Stimulated activated CD4-positive, alpha-beta T cell treated with anti-CD3 and anti-CD28 coated beads, Interleukin-12 subunit alpha, Interleukin-12 subunit beta, amount 100 ng/mL, for 4 hours (primary cell): ENCODE measurements at places on chromosomes 2 and 18.

DNA sequence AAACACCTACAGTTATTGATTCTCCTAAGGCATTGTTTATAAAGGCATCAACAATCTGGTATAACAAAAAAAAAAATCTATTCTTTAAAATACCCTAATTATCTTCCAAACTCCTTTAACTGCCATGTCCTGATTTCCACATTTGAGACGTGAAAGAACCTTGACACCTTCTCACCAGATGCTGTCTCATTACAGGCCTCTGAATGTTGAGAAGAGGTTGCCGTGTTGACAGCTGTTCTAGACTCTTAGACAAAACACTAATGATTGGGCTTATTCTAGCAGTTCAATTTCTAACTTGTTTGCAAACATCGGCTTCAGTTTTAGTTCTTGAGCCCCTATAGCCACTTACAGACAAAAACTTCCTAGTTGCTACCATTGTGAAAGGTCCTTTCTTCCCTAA is 988.8 kb downstream of the LRP1B start:
- no peak for DNase-seq

GRCh38 chr2:11305958-11306357 is 38.5 kb downstream of the ROCK2 start:
- no peak for DNase-seq

- DNase-seq: no peak
These were observed 194.3 kb downstream of the MYO1B start for GRCh38 chr2:191439481-191439880.

DNA sequence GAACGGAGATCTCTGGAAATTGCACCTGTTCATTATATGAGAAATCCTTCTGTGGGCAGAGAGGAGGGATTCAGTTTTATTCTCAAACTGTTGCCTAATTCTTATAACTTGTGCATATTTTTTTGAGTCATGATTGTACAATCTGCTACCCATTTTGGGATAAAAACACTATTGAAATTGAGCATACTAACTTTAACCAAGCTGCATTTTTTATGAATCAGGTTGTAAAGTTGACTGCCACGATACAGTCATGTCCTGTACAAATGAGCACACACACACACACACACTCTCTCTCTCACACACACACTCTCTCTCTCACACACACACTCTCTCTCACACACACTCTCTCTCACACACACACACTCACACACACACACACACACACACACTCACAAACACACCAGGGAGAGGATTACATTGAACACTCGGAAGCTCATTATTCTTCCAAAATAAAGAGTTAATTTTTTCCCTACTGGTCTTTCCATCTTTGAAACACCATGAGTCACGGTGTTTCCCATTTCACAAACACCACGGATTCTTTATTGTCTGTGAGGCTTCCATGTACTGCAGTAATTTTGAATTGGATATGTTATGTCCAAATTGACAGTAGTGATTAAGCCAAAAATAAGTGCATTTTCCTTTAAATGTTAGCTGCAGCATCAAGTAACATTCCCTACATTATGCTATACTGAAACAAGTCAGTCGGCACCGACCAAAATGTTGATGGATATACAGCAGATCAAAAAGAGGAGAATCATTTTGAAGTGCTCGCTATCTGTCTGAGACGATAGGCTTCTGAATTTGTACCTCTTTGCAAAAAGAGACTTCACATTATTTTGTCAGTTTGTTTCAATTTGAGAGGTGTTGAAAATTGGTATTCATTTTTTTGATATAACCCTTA is 216.9 kb downstream of the ARHGAP15 start:
- DNase-seq: no peak

GRCh38 chr2:235692671-235693171 is 198.9 kb downstream of the AGAP1 start:
- DNase-seq: no peak

GRCh38 chr2:240396623-240397541 is 38.6 kb upstream of the GPC1 start:
- no peak for DNase-seq

GRCh38 chr2:86633155-86633651 is 9.5 kb upstream of the RNF103 start:
- DNase-seq: no peak

- DNase-seq: no peak
These were observed 269.2 kb upstream of the ZNF521 start for GRCh38 chr18:25621144-25621543.

DNA sequence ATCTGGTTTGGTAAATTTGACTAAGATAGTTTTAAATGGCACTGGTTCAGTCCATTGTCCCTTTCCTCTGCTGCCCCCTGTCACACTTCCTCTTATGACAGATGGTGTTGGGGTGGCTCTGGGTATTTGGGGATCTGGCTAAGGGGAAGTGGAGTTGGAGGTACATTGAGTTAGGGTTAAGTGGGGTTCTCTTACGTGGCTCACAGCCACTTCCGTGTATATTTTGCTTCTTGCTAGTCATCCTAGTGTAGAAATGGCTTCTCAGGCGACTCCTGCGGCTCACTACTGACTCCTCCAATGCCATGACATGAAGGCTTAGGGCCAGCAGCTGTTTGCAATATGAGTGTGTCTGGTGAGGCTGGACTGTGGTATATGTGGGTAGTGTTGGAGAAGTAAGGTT is 187.0 kb downstream of the HAUS1 start:
- no peak for DNase-seq

GRCh38 chr2:222561817-222562645 is 93.9 kb downstream of the FARSB start:
- DNase-seq: no peak

- DNase-seq: no peak
These were observed 383.5 kb downstream of the ZEB2 start for GRCh38 chr2:144136297-144137010.

GRCh38 chr2:176284461-176285049 is 15.3 kb downstream of the MTX2 start:
- DNase-seq: no peak

DNA sequence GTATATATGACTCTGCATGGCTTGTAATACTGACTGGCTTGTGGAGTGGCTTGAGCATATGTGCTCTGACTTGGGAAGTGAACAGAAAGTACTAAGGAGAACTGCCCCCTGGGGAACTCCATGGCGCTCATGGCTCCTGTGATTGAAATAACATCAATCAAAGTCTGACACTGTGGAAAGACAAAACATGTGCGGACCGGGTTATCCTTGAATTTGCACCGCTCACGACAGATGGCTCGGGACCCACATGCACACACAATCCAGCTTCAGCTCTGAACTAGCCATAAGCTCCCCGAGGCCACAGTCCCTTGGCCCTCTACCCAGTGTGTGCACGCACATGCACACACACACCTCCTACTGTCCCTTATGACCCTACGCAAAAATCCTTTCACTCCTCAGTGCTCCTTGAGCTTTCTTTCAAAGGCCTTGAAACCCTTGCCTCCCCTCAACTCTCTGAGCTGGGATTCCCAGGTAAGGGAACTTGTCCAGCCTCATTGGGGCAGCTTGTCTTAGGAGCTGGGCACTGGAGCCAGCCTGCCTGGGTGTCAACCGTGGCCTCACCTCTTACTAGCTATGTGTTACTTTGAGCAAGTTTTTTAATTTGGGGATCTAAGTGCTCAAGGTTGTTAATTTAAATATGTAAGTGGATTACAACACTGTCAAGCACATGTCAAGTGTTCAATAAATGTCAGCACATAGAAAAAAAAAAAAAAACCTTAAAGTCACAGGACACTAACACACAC is 43.6 kb downstream of the MRPS5 start:
- no peak for DNase-seq

GRCh38 chr2:203407496-203407895 is 79.3 kb downstream of the ABI2 start:
- no peak for DNase-seq
